LoVo (cell line): ENCODE measurements at places on chromosomes 3 and 15.
A peak's percentile ranks its signal among the peaks of the same experiment; 100 is the strongest.

GRCh38 chr3:100184948-100185570, 70.8 kb upstream of the FILIP1L start:
- no peak for DNase-seq

- DNase-seq, result no peak
These were observed 56.0 kb upstream of the FAM3D start for GRCh38 chr3:58722561-58722960.

GRCh38 chr15:31461375-31461774, 134.7 kb downstream of the KLF13 start:
- DNase-seq, result no peak

GRCh38 chr15:39629371-39629770, 48.5 kb downstream of the THBS1 start:
- peak; percentile 64 for DNase-seq

DNA sequence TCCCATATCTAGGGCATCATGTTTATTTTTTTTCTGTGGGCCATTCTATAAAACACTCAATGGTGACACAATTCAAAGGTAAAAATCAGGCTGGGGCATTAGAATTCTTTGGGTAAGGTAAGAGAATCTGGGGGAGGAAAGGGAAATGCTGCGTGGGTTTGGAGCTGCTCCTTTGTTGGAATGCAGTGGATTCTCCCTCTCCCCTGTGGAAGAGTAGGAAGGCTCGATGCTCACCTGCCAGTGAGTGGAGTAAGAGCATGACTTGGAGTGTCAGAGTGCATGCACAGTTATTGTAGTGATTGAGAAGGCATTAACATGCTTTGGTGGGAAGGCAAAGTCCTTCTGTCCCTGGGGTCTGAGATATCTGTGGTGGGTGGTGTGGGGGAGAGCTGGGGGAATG, 280.0 kb downstream of the PDCD6IP start:
- DNase-seq, result no peak

- no peak for DNase-seq
These were observed 10.5 kb downstream of the ABI3BP start for GRCh38 chr3:100982710-100983109.
